Activated T-cell treated with anti-CD3 and anti-CD28 coated beads, Interleukin-2, amount 50 U/mL, for 72 hours (primary cell): ENCODE measurements at places on chromosomes 1 and 21. TPM values are rescaled to one million over a fixed set of nuclear protein-coding genes. Genes with fewer than 3 reads are reported as not detected.

- no peak overlapping the region for H3K4me3 ChIP-seq
- H3K4me1 ChIP-seq = peaks cover 58% of the 10 kb centered on the region
- peaks cover 7% of the 10 kb centered on the region for H3K36me3 ChIP-seq
- H3K27ac ChIP-seq = no peak overlapping the region
These were observed 65.3 kb downstream of the CD46 start for GRCh38 chr1:207817166-207817565.

DNA sequence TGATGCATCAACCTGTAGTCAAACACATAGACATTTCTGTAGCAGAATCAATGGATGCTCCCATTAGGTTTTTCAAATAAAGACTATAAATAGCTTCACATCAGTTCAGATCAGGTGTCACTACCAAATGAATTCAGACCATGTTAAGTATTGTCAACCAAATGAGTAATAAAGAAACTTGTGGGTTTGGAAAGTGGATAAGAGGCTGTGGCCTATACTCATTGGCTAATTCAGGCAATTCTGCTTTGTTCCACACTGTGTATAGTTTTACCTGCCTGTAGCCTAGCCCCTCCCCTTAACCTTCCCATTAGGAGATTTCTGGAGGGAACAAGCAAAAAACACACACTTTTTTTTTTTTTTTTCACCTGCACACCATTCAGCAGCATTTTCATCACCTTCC lies 321.2 kb downstream of the HLX start:
- no peak overlapping the region for H3K4me3 ChIP-seq
- no peaks in the 10 kb centered on the region for H3K4me1 ChIP-seq
- no peak for DNase-seq
- H3K36me3 ChIP-seq = no peaks in the 10 kb centered on the region
- peak overlapping the region; percentile 35 for H3K27ac ChIP-seq

GRCh38 chr1:209319057-209319432 lies 264.5 kb upstream of the CAMK1G start:
- H3K4me1 ChIP-seq = no peaks in the 10 kb centered on the region
- no peak overlapping the region for H3K4me3 ChIP-seq

- peaks cover 27% of the 10 kb centered on the region for H3K27me3 ChIP-seq
- no peak within 1 kb of the TSS for H3K27ac ChIP-seq
- no peaks in the 10 kb centered on the region for H3K4me1 ChIP-seq
- H3K36me3 ChIP-seq = no peaks in the 10 kb centered on the region
- DNase-seq = no peak
These were observed at the start of gene TNNT2 for GRCh38 chr1:201377611-201378092. Gene TNNT2 (minus strand): TSS chr1:201377680. CDS start chr1:201373254, 4,426 bp downstream.

DNA sequence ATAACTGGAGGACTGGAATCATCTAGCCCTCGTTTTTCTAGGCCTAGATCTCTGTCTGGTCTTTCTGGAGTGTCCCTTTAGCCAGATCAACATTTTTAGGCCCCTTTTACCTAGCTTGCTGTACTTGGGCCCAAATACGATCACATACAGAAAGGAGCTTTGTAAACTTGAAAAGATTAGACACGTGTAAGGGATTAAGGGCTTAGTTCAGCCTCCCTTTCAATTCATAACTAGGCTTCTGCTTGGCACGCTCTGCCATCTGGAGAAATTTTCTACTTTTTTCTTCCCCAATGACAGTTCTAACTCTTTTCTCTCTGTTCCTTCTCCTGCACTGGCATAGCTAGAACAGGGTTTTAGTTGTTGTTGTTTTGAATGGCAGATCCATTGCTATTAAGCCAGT lies 153.3 kb upstream of the BEND5 start:
- no peaks in the 10 kb centered on the region for H3K36me3 ChIP-seq
- H3K4me3 ChIP-seq = no peak overlapping the region
- no peaks in the 10 kb centered on the region for H3K27me3 ChIP-seq
- H3K4me1 ChIP-seq = no peaks in the 10 kb centered on the region

- no peak overlapping the region for H3K27ac ChIP-seq
- no peaks in the 10 kb centered on the region for H3K36me3 ChIP-seq
- peaks cover 32% of the 10 kb centered on the region for H3K4me1 ChIP-seq
These were observed 11.5 kb upstream of the LYST start for GRCh38 chr1:235878082-235878811.

- H3K36me3 ChIP-seq = no peaks in the 10 kb centered on the region
- peaks cover 41% of the 10 kb centered on the region for H3K27me3 ChIP-seq
- no peak for DNase-seq
- H3K4me3 ChIP-seq = no peak overlapping the region
- no peaks in the 10 kb centered on the region for H3K4me1 ChIP-seq
- H3K27ac ChIP-seq = no peak overlapping the region
These were observed 411.8 kb downstream of the SETD4 start for GRCh38 chr21:35648512-35648911.

DNA sequence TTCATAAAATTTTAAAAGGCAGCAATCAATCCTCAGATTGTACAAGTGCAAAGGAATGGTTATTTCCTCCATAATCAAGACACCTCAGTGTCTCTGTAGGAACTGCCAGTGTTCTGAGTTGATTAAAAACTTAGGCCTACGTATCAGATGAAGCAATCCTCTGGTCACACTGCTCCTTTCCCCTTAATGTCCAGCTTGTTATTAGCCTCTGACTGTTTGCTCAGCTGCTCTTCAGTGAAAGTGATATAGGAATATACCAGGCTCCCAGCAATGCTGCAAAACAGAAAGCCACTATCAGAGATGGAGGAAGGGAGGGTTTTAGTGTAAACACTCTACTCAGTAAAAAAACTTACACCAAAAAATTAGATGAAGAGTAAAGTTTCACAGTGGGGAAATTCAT lies 49.8 kb downstream of the SLC35D1 start:
- no peak overlapping the region for H3K4me3 ChIP-seq
- H3K4me1 ChIP-seq = peaks cover 7% of the 10 kb centered on the region
- H3K27ac ChIP-seq = no peak overlapping the region
- H3K36me3 ChIP-seq = no peaks in the 10 kb centered on the region

GRCh38 chr21:33587792-33588484 lies 546 bp downstream of the DONSON start:
- no peak for DNase-seq
- peak overlapping the region; percentile 99 for H3K4me3 ChIP-seq

DNA sequence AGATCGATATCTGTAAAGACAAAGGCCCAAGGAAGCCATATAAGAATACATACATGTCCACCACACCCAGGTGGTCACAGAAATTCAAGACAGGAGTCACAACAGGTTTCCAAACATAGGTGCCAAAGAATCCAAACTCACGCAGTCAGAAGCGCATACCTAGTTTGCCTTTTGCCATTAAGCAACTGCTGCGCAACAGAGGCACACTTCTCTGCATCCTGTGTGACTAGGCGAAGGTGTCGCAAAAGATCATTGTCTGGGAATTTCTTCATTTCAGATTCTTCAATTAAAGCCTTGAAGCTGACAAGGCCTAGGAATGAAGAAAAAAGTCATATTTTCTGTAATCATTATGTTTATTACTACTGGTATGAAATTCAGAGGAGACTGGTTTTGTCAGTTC lies 32.2 kb upstream of the SYT2 start:
- no peak for DNase-seq
- H3K4me1 ChIP-seq = no peaks in the 10 kb centered on the region
- no peaks in the 10 kb centered on the region for H3K27me3 ChIP-seq

DNA sequence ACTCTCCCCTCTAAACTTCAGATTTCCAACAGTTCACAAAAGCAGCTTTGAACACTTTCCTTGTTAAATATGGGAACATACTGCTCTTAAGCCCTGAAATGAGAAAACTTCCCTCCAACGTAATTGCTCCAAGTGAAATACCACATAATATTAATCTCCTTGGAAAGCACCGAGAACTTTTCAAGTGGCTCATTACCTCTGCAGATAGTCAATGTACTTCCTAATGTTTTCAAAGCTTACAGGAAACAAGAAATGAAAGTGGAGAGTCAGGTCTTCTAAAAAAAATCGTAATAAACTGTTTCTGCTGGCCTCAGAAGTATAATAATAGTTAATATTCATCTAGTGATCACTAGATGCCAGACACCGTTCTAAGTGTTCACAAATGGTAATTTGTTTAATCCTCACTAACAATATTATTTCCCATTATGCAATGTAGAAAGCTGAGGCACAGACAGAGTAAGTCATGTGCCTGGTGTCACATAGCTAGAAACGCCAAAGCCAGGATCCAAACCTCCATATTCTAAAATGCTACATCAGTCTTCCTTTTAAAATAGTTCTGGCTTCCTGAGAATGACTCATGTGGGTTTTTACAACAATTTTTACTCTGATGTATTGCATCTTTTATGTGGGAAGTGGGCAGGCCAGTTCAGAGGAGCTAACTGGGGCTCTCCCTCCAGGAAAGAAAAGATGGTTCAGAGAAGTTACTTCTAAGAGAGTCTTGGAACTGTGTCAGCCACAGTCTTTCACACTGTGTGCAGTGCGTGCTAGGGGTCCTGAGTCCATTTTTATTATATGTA lies 177.2 kb downstream of the PLPPR4 start:
- peaks cover 11% of the 10 kb centered on the region for H3K4me1 ChIP-seq
- H3K36me3 ChIP-seq = no peaks in the 10 kb centered on the region

DNA sequence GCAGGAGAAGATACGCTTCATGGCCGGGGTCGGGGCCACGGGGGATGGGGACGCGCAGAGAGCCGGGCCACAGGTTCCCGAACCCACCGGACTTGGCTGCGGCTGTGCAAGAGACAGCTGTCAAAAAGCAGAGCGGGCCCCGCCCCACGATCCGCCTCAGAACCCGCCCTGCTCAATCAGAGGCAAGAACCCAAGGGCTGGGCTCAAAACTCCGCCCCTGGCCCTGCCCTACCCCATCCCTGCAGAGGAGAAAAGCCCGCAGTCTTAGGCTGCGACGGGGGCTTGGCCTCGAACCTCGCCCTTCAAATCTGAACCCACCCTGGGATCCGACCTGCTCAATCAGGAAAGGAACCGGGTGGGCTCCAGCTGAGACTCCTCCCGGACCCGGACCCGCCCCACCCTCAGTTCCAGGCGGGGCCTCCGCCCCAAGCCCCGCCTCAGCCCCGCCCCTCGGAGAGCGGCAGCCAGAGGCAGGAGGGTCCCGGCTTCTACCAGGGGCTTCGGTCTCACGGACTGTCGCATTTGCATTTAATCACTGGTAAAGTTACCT lies at the start of gene ANKRD35:
Gene ANKRD35 (minus strand): TSS at position 129 of the 550 bp plus-strand sequence. CDS start 108 bp downstream, at position 21.
- no peaks in the 10 kb centered on the region for H3K36me3 ChIP-seq
- peak within 1 kb of the TSS; percentile 79 for H3K4me3 ChIP-seq
- H3K27me3 ChIP-seq = peaks cover 31% of the 10 kb centered on the region
- peak; percentile 95 for DNase-seq
- H3K4me1 ChIP-seq = peaks cover 17% of the 10 kb centered on the region

DNA sequence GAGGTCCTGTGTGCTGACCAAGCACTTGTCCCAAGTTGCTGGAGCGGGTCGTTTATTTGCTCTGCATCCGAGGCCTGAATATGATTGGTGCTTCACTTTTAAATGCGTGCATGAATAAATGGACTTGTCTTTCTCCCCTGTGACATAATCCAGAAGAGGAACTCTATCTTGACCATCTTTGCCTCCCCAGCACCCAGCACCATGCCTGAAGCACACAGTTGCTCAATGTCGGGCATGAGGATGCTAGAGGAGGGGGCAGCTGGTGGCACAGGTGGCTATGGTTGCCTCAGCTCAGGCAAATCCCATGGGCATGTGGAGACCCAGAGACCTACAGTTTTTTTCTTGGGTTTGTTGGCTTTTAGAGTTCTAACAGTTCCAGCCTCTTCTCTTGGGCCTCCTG lies 142.6 kb downstream of the KAZN start:
- no peak for DNase-seq
- peaks cover 30% of the 10 kb centered on the region for H3K27me3 ChIP-seq
- H3K4me1 ChIP-seq = no peaks in the 10 kb centered on the region

DNA sequence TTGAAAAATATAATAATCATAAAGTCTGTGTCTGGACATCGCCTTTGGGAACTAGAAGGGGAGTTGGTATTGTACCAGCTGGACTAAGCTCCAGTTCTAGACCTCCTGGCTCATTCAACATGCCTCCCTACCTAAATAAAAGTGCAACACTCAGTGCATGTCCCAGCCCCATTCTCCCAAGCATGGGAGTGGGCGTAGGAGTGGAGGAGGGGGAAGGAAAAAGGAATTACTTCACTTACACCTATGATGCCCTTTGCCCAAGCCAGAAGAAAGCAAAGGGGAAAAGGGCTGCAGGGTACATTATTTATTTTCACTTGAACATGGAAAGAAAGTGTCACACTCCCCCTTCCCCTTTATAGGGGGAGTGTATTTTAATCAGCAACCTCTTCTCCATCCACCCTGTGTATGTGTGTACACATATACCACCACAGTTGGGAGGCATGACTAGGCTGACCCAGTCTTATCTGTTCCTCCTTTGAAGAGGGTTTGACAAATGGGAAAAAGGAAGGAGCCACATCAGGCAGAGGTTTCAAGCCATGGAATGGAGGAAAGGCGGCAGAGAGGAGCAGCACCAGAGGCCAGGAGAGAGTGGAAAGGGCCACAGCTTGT lies 3.2 kb downstream of the NIT1 start:
- H3K4me3 ChIP-seq = no peak overlapping the region
- H3K36me3 ChIP-seq = peaks cover 18% of the 10 kb centered on the region
- DNase-seq = no peak
- H3K27me3 ChIP-seq = no peaks in the 10 kb centered on the region
- H3K4me1 ChIP-seq = peaks cover 44% of the 10 kb centered on the region

GRCh38 chr1:205416322-205416721 lies 5.5 kb downstream of the LEMD1 start:
- H3K4me3 ChIP-seq = no peak overlapping the region
- no peak for DNase-seq
- H3K36me3 ChIP-seq = no peaks in the 10 kb centered on the region
- H3K27me3 ChIP-seq = peaks cover 15% of the 10 kb centered on the region
- H3K27ac ChIP-seq = no peak overlapping the region

DNA sequence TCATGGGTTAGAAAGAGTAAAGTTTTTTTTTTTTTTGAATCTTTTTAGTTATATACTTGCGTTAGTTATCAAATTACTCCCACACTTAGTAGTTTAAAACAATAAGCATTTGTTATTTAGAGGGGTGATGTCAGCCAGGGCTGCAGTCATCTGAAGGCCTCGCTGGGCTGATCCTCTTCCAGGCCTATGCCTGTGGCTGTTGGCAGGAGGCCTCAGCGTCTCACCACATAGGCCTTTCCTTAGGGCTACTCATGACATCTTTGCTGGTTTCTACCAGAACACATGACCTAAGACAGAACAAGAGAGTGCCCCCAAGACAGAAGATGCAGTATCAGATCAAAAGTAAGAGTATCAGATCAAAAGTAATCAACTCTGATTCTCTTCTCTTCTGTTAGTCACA lies 167.4 kb downstream of the HHAT start:
- H3K4me3 ChIP-seq = no peak overlapping the region
- H3K4me1 ChIP-seq = no peaks in the 10 kb centered on the region
- no peaks in the 10 kb centered on the region for H3K36me3 ChIP-seq
- no peak for DNase-seq
- no peaks in the 10 kb centered on the region for H3K27me3 ChIP-seq

- no peak overlapping the region for H3K4me3 ChIP-seq
- H3K27me3 ChIP-seq = peaks cover 8% of the 10 kb centered on the region
- H3K36me3 ChIP-seq = no peaks in the 10 kb centered on the region
- DNase-seq = no peak
- H3K4me1 ChIP-seq = no peaks in the 10 kb centered on the region
These were observed 28.2 kb downstream of the PTGER3 start for GRCh38 chr1:71019233-71019969.

- no peaks in the 10 kb centered on the region for H3K36me3 ChIP-seq
- H3K27ac ChIP-seq = no peak overlapping the region
- H3K27me3 ChIP-seq = peaks cover 4% of the 10 kb centered on the region
- DNase-seq = no peak
- H3K4me3 ChIP-seq = no peak overlapping the region
These were observed 13.8 kb downstream of the MYOM3 start for GRCh38 chr1:24098102-24098501.

GRCh38 chr1:17597651-17598050 lies 58.2 kb downstream of the ARHGEF10L start:
- H3K4me3 ChIP-seq = no peak overlapping the region
- no peak for DNase-seq
- H3K36me3 ChIP-seq = no peaks in the 10 kb centered on the region
- H3K27ac ChIP-seq = no peak overlapping the region
- no peaks in the 10 kb centered on the region for H3K27me3 ChIP-seq

Gene FNDC10
- total RNA-seq = 1.5 TPM

Gene TOR1AIP2
- total RNA-seq = 51.4 TPM

Gene CD160
- 0.29 TPM for total RNA-seq
